ENCODE measurements at places on chromosomes 16 and 17.

DNA sequence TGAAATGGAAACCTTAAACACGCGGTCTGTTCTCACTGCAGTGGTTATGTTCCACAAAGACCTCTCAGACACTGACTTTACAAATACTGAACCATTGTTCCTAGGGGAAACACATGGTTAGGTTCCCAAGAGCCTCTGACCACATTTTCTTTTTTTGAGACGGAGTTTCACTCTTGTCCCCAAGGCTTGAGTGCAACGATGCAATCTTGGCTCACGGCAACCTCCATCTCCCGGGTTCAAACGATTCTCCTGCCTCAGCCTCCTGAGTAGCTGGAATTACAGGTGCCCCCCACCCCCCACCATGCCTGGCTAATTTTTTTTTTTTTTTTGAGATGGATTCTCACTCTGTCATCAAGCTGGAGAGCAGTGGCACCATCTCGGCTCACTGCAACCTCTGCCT lies 179.7 kb downstream of the RBFOX3 start:
- no peak for DNase-seq

GRCh38 chr17:18950944-18951905 lies 740 bp upstream of the SLC5A10 start:
- no peak for DNase-seq

- peak; percentile 50 for DNase-seq
These were observed 668 bp downstream of the SPATA2L start for GRCh38 chr16:89700649-89701424.

DNA sequence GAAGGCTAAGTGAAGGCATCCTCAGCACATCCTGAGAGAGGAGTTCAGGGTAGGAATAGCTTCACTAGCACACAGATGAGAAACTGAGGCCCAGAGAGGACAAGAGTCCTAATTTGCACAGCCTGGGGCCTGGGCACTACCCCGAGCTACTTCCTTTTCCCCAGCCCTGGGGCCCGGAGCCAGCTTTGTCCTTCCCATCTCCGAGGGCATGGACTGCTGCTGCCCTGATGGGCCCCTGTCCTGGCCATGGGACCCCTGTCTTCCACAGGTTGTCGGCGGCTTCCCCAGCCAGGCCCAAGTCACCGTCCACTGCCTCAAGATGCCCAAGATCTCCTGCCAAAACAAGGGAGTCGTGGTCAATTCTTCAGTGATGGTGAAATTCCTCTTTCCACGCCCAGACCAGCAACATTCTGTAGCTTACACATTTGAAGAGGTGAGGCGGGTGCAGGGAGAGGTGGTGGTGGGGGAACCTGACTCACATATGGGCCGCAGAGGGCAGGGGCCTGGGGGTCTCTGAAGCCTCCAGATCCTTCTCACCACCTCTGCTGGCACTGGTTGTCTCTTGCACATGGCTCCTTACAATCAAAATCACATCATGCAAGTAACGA lies 11.4 kb upstream of the NLRC5 start:
- no peak for DNase-seq

- no peak for DNase-seq
These were observed 1.0 kb upstream of the YPEL3 start for GRCh38 chr16:30096862-30097563.

- no peak for DNase-seq
These were observed 242.7 kb downstream of the GSG1L start for GRCh38 chr16:27820646-27821345.

DNA sequence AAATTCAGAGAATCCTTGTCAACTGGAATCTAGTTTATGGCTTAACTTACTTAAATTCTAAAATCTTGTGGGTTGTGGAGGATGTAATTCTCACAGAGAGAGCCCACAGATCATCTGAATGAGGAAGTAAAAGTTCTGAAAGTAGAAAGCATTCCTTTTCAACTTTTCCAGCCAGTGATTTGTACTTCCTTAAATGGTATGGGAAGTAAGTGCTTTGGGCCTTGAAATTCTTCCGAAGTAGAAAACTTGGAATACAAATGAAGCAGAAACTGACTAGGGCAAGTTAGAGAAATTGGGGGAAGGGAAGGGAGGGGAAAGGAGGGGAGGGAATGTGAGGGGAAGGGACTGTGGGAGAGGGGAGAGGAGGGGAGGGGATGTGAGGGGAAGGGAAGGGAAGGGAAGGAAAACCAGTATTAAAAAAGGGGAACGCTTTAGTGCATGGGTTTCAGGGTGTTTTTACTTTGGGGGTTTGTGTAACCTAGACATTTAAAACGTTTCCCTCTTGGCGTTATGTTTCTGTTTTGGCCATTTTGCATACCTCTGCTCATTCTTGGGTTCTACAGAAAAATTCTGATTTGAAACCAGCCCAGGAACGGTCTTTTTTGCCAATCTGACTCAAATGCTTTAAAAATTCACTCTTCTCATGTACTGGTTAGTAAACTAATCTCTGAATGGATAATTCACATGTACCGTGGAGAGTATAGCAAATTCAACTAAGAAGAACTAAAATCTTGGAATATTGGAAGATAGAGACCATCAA lies 15.5 kb upstream of the SNTB2 start:
- DNase-seq: no peak

GRCh38 chr16:2716948-2717347 lies 3.1 kb downstream of the PRSS27 start:
- DNase-seq: no peak

- peak; percentile 31 for DNase-seq
These were observed 5.6 kb downstream of the ALOX12 start for GRCh38 chr17:7001318-7001961.
